Iris pigment epithelial cell (primary cell): ENCODE measurements at places on chromosomes 3 and 15.

DNA sequence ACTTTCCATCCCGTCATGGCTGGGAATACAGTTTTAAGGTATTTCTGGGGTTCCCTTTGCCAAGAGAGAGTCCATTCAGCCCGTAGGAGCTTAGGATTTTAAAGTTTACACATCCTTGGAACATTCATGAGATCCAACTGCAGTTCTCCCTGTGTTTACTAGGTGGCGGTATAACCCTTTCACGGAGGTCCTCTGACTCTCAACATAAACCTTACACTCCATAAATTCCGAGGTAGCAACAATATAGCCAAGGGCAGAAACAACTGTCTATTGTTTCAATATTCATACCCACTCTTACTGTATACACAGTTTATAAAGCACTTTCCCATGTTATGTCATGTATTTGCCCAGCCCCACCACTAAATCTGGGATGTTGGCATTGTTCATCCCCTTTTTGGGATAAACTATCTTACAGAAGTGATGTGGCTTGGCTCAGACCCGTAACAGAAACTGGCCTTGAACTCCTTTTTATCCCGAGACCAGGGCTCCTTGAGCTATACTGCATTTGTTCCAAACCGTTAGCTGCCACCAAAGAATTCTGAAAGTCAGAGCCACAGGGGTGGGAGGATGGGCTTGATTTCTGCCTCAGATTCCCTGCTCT, 69.2 kb upstream of the COL6A5 start:
- peak; percentile 59 for DNase-seq

DNA sequence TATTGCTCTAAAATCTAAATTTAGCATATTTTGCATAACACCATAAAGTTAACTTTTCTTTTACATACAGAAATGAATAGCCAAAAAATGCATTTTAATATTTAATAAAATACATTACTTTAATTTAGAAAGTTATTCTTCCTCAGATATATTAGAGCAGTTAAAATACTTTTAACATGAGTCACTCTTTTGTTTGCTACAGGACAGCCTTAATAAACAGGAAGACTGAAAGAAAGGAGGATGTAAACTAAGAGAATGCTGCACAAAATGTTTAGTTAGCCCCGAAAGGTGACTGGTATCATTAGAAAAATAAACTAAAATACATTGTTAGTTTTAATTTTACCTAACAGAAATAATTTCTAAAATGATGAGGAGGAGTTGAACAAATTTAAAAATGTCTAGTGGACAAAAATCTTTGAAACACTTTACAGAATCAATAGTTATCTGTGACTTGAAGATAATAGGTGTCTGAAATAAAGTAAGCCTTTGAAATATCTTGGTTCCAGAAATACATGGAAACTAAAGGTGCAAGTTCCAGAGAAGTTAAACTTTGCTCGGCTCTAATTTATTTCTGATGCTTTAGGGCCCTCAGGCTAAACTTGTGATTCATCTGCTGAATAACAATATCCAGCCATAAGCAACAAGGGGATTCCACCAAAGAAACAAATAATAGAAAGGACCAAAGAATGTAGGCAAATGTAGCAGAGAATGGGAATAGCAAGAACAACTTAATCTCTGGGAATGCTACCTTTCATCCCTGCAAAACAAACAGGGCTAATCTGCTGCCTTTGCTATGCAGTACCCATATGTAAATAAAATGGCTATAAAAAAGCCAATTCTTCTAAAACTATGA, 138.3 kb upstream of the UBP1 start:
- DNase-seq = peak; percentile 51

GRCh38 chr3:129605203-129605921, 1.1 kb downstream of the PLXND1 start:
- DNase-seq = peak; percentile 70

DNA sequence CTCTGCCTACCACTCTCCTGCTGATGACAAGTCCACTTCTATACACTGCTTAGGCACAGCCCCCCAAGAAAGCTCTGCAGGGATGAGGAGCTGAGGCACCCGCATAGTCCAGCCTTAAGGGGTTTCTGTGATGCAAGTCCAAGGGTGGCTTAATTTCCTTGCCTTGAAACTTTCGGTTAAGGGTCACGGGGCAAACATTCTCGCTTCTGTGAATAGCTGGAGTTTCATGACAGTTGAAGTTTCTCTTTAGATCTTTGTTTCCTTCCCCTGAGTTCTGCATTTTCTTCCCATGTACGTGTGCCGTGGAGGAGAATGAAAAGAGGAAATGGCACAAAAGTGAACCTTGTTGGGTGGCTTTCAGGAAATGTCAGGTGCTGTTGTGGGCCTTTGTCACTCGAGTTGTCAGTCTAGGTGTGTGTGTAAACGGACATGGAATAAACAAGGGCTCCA, 7.0 kb downstream of the GPR160 start:
- no peak for DNase-seq

DNA sequence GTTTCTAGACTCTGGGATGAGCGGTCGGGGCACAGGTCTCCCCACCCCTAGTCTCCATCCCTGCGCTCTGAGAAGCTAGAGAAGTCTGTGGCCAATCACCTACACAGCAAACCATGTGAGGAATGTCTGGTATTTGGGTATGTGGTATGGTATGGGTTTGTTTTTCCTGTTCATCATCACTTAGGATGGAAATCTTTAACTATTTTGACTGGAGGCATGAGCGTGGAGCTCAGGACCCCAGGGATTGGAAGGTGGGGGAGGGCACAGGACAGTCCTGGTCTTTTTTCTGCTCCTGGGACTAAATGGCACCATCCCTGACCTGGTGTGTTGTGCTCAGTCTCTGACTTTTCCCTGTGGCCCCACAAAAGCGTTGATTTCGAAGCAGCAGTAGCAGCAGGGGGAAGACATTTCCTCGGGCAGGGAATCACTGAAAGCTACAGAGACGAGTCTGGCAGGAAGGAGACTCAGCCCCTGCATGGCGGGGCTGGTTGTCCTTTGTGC, 191.7 kb upstream of the TPM1 start:
- DNase-seq = peak; percentile 84

- DNase-seq = no peak
Measured at GRCh38 chr3:54628888-54629441, 298.9 kb downstream of the LRTM1 start.

GRCh38 chr15:85284497-85284896, 95.9 kb upstream of the AKAP13 start:
- no peak for DNase-seq

DNA sequence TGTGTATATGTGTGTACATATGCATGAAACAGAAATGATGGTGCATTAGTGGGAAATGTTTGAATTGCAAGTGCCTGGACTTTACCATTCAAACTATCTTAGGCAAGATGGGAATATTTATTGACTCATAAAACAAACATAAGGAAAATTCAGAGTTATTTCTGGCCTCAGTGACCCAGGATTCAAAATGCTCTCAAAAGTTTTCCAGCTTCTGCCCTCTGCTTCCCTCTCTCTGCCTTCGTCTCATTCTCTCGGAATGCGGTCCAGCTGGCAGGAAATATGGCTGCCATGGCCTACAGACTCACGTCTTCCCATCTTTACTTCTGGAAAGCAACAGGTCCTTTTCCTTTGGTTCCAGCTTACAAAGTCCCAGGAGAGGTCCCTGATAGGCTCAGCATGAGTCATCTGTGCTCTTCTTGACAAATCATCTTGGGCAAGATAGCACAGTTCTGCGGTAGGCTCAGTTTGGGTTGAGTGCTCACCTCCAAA, 8.7 kb upstream of the ZNF774 start:
- no peak for DNase-seq

- no peak for DNase-seq
Measured at GRCh38 chr3:43023066-43023465, 44.0 kb downstream of the GASK1A start.

- DNase-seq = no peak
Measured at GRCh38 chr3:182108371-182108770, 396.6 kb downstream of the SOX2 start.

DNA sequence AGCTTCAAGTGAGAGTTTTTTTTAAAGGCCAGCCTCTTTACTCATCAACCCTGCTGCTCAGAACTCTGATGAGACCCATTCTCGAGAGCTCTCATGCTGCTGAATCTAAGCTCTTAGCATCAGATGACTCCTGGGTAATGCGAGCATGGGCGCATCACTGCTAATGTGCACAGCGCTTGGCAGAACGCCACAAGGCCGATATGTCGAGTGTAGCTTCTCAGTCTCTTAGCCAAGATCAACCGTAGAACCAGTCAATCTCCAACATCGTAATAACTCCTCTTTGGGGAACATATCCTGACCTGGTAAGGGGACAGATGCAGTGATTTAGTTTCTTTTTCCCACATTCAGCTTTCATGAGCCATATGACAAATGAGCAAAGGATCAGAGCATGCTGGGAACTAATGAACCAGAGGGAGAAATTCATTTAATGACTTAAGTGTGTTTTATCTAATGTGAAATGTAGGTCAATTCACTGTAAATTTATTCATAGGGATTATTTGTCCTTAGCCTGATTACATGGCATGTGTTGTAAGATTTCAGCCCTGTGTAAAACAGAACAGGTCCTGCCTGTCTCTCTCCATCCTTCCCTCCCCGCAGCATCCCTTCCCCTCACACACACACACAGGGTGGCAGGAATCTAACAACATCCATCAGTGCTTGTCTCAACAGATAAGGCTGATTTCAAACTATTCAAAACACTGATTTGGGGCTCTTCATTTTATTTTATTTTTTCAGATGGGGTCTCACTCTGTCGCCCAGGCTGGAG, 195.4 kb upstream of the C2CD4B start:
- DNase-seq = no peak

GRCh38 chr3:168047936-168048335, 47.8 kb downstream of the GOLIM4 start:
- no peak for DNase-seq

DNA sequence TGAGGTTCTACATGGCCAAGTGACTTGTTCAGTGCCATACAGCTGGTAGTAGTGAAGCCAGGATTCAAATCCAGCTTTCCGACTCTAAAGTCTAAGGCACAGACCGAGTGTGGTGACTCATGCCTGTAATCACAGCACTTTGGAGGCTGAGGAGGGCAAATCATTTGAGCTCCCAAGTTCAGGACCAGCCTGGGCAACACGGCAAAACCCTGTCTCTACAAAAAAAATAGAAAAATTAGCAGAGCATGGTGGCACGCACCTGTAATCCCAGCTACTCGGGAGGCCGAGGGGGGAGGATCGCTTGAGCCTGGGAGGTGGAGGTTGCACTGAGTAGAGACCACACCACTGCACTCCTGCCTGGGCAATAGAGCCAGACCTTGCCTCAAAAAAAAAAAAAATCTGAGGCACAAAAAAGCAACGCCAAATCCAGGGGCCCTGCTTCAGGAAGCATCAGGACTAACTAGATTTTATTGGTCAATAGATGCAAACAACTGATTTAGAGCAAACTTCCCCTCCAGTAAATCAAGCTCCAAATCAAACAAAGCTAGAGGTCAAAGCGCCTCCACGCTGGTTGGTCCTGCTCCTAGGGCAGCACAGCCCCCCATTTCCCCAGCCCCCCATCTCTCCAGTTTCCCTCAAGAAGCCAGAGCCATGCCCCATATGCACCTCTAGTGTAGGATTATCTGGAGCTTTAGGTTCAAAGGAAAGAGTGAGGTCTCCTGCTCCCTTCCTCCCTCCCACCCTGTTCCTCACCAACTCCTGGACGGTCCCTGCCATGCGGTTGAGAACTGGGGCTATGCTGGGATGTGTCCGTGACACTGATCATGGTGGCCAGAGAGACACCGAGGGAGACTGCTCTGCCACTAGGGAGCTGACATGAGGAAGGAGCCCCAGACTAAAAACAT, 2.9 kb upstream of the TNK2 start:
- DNase-seq = no peak

DNA sequence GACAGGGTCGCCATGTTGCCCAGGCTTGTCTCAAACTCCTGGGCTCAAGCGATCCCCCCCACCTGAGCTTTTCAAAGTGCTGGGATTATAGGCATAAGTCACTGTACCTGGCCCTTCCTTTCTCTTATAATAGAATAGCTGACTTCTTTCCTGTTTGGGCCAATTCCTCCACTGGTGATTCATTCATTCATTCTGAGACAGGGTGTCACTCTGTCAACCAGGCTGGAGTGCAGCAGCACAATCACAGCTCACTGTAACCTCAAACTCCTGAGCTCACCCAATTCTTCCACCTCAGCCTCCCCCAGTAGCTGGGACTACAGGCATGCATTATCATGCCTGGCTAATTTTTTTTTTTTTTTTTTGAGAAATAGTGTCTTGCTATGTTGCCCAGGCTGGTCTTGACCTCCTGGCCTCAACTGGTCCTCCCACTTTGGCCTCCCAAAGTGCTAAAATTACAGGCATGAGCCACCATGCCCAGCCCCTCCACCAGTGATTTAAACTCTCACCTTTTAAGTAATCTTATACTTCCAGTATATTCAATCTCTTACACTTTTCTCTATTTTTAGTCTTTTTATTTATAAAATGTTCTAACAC, 20.9 kb downstream of the GNB4 start:
- DNase-seq = no peak

GRCh38 chr3:182921665-182922355, 58.5 kb downstream of the DCUN1D1 start:
- DNase-seq = peak; percentile 53

DNA sequence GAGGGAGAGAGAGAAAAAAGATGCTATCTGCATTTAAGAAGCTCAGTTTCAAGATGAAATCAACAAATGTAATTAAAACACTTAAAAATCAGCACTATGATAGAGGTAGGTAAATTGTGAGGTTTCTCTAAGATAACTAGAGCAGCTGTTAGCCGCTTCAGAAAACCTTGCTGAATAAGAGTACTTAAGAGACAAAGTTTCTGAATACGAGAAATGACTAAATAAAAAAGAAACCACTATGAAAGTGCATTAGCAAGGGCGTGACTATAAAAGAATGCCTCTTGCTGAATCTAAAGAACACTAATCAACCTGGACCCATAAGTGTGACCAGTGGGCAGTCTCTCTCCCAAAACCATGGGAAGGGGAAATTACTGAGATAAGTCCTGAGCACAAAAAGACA, 41.8 kb downstream of the IQCB1 start:
- DNase-seq = no peak

DNA sequence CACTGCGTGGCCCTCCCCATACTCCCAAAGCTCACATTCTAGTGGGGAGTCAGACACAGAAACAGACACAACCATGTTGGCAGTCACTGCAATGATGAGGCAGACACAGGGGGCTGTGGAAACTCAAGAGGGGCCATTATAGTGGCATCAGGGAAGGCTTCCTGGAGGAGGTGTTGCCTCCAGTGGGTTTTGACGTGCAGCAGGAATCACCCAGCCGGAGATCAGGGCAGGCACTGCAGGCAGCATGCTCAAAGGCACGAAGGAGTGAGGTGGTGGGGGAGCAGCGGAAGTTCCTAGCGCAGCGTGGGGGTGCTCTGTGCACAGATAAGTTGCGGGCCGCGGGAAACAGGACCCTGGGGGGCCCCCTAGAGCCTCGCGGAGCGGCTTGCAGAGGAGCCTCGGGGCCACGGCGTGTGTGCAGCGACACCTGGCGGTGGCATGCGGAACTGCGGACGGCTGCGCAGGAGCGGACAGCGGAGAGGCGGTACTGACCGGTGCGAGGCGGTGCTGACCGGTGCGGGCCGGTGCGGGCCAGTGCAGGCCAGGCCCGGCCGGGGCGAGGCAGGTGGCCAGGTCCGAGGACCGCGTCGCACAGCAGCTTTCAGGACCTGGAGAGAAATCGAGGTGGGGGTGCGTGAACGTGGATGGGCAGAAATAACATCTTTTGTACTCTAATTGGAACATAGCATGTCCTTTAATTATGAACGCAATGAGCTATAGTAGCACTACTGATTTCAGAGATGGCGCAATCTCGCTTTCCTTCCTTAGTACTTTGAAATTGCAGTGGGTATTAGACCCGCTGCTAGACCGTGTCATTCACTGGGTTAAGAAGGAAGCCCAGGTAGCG, 101.5 kb downstream of the FBLN2 start:
- DNase-seq = peak; percentile 66
